Effector CD4-positive, alpha-beta T cell (primary cell): ENCODE measurements at places on chromosomes 12 and 14.
A peak's percentile ranks its signal among the peaks of the same experiment; 100 is the strongest.

DNA sequence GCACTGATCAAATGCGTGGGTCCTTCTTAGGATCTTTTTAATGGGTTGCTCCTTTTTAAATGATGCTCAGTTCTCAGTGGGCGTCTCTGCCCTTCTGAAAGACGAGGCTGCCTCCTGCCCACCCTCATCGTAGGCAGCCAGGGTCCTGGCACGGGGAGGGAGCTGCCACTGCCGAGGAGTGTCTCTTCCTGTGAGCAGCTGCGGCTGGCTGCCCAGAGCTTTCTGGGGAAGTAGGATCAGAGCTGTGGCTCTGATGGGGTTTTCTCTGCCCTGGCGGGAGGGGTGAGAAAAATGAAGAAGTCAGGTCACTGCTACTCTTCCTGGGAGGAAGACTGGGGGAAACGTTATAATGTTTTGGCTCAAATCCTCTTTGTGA is 31.1 kb upstream of the BEGAIN start:
- DNase-seq, result no peak

- DNase-seq, result no peak
Measured at GRCh38 chr12:92582893-92583292, 119.9 kb upstream of the PLEKHG7 start.

DNA sequence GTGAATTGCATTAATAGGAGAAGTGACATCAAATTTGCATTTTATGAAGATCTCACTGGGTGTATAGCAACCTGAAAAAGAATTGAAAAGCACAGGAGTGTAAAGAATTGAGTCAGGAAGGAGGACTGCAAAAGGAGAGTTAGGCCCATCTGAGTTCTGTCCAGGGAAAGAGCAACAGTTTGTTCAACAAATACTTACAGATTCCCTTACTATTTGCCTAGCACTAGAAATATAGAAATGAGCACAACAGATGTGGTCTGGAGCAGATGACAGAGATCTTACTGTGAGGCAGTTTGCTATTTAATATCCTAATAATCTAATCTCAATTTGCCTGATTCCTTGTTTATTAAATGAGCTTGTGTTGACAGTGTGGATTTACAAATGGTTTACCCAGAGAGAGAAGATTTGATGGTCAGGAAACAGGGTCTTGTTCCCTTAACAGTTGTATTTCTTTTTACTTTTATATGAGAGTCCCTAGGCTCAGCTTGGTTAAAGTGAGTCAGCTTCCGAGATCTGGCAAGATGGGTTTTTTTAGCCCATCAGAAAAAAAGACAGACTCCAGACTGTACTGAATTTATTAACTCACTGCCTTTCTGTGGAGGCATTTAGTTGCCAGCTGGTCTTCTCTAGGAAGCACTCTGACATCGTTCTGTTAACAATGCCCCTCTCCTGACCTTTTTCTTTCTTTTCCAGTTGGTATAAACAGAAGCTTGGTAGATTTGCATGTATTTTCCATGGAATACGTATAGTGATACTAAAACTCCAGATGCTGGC is 229.7 kb downstream of the TTC6 start:
- no peak for DNase-seq

GRCh38 chr14:52703225-52703624 is 3.8 kb upstream of the PSMC6 start:
- no peak for DNase-seq

GRCh38 chr12:68367116-68367515 is 35.0 kb upstream of the MDM1 start:
- no peak for DNase-seq

DNA sequence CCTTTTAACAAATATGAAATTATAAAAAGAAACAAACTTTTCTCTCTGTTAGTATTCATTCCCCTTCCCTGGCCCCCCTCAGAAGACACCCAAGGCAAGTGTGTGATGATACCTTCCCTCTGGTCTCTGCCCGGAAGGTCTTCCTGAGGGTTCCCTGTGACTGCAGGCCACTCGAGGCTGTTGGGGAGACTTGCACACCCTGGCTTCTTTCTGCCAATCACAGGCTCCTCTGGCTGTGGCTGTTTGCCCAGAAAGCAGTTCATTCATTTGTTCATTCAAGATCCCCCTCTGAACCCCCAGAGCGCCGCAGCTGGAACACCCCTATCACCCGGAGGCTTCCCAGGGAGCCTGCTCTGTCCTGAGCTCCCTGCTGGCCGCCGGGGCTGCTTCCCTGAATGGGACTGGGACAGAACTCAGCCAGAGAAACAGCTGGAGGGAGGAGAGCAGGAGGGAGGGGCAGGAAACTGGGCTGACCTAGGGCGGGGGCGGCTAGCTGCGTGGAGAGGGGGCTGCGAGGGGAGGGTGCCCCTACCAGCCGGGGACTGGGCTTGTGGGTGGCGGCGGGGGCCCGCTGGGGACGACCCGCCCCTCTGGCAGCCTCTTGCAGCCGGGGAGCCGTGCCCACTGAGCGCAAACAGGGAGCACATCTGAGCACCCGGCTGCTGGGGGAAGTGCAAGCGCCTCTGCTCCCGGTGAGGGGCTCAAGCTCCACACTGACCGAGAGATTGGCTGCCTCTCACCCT is at the start of gene CMKLR1:
Gene CMKLR1, minus strand, starts transcription at position 397 of the 743 bp plus-strand sequence. CDS start 45,720 bp downstream, outside the sequence.
- DNase-seq, result no peak

GRCh38 chr12:127729381-127729780 is 537.6 kb upstream of the TMEM132C start:
- no peak for DNase-seq

DNA sequence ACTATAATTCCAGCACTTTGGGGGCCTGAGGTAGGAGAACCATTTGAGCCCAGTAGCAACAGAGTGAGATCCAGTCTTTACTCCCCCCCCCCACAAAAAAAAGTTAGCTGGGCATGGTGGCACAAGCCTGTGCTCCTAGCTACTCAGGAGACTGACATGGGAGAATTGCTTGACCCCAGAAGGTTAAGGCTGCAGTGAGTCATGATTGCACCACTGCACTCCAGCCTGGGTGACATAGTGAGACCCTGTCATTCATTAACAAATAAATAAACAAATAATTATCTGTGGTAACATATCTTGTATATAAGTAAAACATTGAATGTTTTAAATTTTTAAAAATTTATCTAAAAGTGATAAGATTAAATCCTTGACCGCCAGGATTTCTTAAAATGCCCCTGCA is 4.8 kb downstream of the ENTPD5 start:
- DNase-seq, result no peak

- DNase-seq, result no peak
Measured at GRCh38 chr12:65302891-65303290, 24.4 kb downstream of the MSRB3 start.

DNA sequence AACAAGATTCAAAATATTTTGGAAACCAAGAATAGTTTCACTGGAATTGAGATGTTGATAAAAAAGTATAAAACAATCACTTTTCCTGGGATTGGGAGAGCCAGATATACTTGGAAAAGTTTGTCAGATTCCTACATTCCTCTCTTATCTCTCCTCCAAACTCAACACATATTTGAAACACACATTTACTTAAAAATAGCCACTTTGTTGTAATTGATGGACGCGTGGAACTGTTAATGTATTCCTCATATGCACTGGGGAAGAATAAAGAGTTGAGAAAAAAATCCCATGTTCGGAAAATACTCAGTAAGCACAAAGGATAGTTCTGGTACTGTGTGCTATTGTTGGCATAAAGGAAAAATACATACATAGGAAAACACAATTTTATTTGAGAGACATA is 195.6 kb upstream of the FLRT2 start:
- no peak for DNase-seq

DNA sequence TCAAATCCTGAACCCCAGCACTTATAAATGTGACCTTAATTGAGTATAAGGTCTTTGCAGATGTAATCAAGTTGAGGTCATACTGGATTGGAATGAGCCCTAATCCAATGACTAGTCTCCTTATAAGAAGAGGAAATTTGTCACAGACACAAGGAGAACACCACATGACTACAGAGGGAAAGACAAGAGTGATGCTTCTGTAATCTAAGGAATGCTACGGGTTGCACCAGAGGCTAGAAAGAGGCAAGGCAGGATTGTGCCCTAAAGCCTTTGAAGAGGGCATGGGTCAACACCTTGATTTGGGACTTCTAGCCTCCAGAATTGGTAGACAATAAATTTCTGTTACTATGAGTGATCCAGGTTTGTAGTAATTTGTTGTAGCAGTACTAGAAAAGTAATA is 135.0 kb downstream of the FOXG1 start:
- no peak for DNase-seq

- DNase-seq, result no peak
Measured at GRCh38 chr12:23084236-23084995, 459.4 kb downstream of the ETNK1 start.

DNA sequence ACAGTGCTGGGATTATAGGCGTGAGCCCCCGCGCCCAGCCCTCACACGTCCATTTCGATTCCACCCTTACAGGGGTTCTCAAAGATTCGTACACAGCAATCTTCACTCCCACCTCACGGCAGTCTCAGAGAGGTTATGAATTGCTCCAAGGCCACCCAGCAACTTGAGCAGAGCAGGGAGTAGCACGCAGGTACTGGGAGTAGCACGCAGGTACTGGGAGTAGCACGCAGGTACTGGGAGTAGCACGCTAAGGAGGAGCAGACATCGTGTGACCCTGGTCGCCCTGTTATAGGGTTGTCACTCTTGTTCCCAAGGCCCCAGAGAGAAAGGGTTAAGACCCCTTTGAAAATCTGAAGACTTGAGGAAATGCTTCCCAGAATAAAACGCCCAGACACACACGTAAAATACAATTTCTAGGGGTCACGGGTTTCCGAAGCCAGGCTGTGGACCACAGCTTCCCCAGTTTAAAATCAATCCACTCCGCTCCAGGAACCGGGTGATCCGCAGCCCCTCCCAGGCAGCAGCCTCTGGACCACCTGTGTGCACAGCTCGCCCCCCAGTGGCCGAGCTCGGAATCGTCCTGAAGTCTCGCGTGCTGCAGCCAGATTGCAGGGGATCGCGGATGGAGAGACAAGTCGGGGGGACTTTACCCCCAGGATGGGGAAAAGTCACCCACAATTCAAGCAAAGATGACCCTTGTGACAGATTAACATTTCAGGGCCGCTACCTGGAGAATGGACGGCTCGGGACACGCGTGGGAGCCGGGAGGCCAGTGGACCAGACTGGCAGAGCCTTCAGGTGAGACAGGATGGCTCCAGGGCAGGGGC is 92.0 kb downstream of the SCARB1 start:
- DNase-seq, result peak; percentile 73

DNA sequence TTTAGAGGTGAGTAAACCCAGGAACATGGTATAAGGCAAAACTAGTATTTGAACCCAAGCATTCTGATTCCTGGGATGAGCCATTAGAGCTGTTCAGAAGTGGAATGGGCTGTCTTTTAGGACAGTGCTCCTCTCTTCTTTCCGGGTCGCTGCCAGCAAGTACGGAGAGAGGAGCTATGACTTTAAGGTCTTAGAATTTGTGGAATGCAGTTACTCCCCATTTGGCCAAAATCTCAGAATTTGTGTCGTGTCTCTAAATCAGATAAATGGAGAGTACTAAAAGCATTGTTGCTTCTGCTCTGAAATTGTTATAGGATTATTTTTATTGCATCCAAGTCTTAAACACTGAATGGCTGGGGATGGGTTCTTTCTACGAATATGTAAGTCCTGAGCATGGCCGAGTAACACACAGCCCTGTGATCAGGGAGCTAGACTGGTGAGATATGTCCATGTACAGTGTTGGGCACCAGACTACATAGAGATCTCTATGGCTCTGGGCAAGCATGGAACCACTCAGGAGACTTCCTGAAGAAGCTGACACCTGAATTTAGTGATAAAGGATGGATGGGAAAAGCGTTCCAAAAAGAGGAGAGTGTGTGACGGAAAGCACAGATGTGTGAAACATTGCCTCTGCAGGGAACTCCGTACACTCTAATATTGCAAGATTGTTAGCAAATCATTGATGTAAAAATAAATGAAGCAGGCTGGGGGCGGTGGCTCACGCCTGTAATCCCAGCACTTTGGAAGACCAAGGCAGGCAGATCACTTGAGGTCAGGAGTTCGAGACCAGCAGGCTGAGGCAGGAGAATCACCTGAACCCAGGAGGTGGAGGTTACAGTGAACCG is 184.7 kb downstream of the SRGAP1 start:
- DNase-seq, result no peak
